Anterior cingulate cortex (tissue), 58 donors: ENCODE measurements at places on chromosomes 7 and 10.
A peak's percentile ranks its signal among the peaks of the same experiment; 100 is the strongest.

DNA sequence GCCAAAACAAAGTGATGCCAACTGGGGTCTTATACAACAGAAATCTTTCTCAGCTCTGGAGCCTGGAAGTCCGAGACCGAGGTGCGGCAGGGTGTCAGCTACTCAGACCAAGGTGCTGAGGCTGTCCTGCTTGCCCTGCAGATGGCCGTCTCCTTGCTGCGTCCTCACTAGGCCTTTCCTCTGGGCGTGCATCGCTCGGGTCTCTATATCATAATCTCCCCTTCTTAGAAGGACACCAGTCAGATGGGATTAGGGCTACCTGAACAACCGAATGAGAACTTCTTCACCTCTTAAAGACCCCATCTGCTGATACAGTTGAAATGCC lies 244.7 kb downstream of the EBF3 start:
- no peak for DNase-seq

DNA sequence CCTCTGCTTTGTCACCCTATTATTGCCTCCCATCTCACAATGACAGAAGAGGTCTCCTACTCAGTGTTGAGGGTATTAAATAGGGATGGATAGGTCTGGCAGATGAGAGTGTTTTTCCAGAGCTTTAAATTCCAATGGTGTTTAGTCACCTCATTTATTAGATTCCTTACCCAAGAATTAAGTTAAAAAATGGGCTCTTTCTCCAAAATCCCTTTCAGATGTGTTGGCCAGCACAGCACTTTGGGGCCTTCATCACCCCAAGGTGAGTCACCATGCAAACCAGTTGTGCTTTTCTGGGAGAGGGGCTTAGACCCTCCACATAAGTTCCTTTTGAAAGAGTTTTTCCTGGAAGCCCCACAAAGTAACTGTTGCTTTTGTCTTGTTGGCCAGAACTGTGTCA lies 78.4 kb downstream of the CYP26A1 start:
- DNase-seq: no peak

GRCh38 chr7:158357898-158358821 lies 229.5 kb downstream of the PTPRN2 start:
- peak; percentile 62 for DNase-seq

GRCh38 chr7:141640239-141640840 lies 61.6 kb downstream of the DENND11 start:
- no peak for DNase-seq

GRCh38 chr10:116216676-116217075 lies 56.3 kb downstream of the GFRA1 start:
- DNase-seq: no peak

DNA sequence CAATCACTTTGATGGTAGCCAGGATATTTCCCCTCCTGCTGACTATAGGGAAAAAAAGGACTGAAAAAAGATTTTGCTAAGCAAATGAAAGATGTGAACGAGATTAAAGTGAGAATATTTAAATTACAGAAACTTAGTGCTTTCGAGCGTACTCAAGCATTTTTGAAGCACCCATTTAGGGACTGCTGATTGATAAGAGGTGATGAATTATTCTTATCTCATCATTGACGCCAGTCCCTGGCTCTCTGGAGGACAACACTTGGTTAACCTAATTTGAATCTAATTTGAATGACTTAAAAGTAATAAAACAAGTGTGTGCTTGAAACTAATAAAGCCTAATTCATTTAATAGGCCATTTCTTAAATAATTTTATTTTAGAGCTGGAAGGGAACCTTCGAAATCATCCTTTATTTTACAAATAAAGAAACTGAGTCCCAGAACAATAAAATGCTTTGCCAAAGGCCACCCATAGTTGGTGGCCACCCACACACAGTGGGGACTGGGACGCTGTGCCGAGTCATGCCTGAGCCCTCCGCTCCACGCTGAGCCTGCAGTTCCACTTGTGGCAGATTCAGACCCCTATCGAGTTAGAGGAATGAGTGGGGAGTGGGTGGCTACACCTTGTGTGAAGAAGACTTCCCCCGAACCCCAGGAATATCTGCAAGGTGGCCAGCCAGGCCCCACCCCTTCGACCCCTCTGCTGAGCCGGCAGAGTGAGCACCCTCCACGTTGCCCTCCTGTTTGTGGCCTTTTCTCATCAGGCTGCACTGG lies 61.1 kb upstream of the SAMD8 start:
- DNase-seq: no peak

- no peak for DNase-seq
Measured at GRCh38 chr7:116671681-116672595, at the start of gene MET. MET (plus strand) TSS chr7:116672196; CDS start chr7:116699085, 26,889 bp downstream.

DNA sequence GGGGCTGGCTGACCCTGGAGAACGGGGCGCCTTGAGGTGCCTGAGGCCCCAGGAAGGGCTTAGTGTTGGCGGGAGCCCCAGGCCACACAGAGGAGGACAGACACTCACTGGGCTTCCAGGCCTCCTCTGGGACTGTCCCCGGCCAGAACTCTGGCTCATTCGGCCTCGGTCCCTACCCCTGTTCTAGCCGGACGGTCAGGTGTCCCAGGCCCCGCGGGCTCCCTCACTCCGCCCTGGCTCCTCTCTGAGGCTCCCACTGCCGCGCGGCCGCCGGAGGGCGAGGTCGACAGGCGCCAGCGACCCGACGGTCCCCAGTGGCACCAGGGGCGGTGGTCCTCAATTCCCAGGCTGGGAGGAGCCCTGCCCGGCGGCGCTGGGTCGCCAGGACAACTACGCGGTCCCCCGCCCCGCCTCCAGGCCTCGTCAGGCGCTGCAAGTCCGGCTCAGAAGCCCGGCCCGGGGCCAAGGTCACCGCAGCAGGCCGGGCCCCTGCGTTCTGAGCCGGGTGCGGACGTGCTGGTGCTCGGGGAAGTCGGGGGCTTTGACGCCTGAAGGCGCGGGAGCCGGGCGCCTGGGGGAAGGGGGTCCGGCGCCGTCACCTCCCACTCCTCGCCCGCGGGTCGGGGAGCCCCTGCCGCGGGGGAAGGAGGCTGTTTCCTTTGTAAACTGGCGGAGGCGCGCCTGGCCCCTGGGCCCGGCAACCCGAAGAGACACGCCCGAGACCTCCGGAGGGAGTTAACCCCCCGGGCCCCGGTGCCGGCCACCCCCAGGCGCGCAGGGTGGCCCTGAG lies 1.1 kb upstream of the PWWP2B start:
- no peak for DNase-seq

DNA sequence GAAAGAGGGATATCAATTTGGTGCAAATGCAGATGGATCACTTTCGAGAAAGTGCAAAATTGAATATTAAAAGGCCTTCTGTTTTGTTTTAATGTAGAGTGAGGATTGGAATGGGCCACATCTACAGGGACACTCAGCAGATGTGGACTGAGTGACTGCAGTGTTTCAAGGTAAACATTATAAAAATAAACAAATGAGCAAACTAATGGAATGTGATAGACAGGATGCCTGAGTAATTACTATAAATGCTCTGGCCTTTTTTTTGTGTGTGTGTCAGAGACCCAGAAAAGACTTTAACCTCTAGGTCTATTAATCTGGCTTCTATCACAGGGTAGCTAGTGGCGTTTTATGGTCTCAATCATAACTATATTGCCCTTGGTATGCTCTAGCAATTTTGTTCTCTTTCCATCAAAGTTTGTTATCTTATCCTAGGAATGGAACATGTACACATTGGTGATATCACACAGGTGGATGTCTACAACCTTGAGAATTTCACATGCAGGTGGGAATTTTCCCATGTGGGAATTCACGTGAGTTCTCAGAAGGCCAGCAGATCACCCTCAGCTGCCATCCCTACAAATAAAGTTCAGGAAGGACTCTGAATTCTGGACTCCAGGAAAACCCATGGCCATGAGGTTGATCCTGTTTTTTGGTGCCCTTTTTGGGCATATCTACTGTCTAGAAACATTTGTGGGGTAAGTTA lies at the start of gene CPA2:
CPA2 (plus strand) TSS at position 606 of the 703 bp plus-strand sequence; CDS start at position 625, 19 bp downstream.
- no peak for DNase-seq

DNA sequence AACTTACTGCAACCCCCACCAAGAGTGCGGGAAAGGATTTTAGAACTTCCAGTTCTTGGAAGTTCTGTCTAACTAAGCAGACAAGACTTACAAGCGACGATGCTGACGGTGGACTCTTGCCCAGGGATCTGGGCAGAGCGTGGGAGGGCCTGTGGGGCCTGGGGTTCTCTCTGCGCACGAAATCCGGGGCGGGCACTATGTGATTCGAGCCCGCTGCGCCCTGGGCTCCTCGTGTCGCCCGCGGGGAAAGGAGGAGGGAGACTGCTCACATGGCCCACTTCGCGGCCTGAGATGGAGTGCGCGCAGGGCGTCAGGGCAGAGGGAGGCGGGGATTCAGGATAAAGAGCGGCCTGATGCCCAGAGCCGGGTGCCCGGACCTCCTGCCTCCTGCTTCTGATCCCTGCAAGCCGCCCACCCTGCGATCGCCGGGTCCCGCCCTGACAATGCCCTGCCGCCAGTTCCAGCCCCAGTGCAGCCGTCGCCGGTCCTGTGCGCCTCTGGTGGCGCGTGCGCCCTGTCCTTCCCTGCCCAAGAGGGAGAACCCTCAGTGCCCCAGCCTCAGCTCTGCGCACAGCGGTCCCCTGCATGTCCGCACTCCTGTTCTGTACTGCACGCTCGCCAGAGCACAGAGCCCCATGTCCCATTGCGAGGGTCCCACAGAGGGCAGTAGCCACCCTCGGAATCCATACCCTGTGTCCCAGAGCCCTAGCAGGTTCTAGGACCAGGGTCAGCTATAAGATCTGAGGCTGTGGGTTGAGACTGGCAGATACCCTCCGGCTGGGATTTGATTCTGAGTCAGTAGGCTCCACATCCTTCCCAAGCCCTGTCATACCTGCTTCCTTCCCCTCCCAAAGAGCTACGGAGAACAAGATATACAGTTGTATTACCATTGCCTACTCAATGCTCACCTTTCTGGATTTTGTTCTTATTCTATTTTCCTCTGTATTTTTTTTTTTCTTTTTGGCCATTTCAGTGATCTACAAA lies 99.4 kb upstream of the TMEM106B start:
- peak; percentile 47 for DNase-seq

GRCh38 chr7:3201937-3202710 lies 98.9 kb upstream of the SDK1 start:
- no peak for DNase-seq

DNA sequence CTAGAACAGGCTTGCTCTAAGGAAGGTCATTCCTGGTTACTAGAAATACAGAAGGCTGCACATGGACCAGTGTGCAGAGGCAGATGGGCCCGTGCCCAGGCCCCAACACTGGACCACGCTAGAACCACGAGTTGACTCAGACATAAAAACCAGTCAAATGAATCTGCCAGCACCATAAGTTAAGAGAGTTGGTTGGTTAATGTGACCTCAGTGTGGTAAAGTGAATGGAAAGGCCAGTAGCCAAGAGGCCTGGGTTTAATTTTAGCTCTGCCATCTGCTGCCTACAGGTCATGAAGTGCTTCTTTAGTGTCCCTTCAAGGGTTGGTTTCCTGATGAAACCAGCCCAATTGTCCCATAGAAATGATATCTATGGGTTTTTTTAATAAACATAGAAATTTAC lies 329.6 kb upstream of the NRP1 start:
- no peak for DNase-seq
